ENCODE measurements at places on chromosomes 3 and 15. TPM values are rescaled to one million over a fixed set of nuclear protein-coding genes. Genes with fewer than 3 reads are reported as not detected.

DNA sequence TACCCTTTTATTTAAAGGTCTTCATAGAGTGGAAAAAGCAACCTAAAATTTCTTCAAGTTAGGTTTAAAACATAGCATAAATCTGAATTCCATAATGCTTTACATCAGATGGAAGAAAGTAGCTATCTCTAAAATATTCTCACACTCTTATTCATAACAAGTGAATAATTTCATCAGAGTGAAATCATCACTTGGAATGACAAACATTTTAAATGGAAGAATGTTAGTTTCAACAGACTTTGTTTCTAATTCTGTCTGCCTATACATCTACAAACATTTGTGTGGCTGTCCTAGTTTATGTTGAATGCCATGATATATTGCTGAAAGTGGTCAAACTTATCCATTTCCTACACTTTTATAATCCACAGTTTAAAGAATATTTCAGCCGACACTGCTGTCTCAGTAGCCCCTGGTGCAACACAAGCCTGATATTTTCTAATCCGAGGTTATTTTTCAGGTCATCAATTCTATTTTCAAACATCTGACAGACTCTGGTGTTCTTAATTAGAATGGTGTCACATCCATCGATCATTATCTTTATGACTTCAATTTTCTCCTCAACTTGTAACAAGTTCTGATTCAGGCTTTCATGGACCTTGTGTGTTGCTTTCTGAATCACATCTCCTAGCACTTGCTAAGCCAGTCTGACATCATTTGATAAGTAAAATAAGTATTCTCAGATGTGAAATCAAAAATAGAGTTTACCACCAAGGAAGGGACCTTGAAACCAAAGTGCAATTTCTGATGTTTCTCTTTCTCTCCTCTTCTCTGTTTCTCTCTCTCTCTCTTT is 17.1 kb upstream of the CNTN3 start:
- no peak overlapping the region for H3K27ac ChIP-seq
- no peak for DNase-seq
- no peaks in the 10 kb centered on the region for H3K27me3 ChIP-seq
- H3K36me3 ChIP-seq: no peaks in the 10 kb centered on the region
- H3K4me3 ChIP-seq: no peak overlapping the region

GRCh38 chr3:81696090-81696489 is 65.4 kb downstream of the GBE1 start:
- DNase-seq: no peak
- no peak overlapping the region for H3K27ac ChIP-seq
- no peaks in the 10 kb centered on the region for H3K4me1 ChIP-seq
- no peaks in the 10 kb centered on the region for H3K36me3 ChIP-seq
- no peaks in the 10 kb centered on the region for H3K27me3 ChIP-seq

DNA sequence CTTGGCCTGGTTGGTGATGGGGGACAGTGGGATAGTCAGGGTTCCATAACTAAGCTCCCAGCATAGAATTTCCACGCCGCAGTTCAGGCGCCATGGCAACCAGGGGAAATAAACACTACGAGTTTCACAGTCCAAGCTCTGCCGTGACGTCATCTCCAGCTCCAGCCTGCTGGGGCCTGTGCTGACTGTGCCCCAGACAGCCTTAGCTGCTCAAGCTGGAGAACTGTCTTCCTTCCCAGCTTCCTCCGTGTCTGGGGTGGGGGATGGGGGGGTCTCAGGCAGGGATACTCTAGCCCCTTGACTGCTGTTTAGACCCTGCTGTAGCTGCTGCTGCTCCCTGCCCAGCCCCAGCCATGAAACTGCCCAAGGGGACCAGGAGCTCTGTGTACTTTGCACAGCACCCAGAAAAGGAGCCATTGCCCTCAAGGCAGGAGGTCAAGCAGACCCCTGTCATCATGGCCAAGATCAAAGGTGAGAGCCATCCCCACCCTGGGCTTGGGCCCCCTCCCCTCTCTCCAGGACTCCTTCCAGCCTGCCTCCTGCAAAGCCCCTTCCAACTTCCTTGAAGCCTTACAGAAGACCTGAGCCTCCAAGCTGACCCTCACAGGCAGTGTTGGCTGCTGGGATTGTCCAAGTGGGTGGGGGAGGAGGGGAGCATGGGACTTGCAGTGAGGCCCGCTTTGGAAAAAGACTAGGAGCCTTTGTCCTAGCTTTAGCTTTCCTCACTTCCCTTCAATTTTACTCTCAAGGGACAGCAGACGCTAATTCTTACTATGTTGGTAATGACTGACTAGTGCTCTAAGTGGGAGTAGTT is 11.4 kb upstream of the CSPG4 start:
- H3K36me3 ChIP-seq: no peaks in the 10 kb centered on the region
- no peaks in the 10 kb centered on the region for H3K4me1 ChIP-seq

DNA sequence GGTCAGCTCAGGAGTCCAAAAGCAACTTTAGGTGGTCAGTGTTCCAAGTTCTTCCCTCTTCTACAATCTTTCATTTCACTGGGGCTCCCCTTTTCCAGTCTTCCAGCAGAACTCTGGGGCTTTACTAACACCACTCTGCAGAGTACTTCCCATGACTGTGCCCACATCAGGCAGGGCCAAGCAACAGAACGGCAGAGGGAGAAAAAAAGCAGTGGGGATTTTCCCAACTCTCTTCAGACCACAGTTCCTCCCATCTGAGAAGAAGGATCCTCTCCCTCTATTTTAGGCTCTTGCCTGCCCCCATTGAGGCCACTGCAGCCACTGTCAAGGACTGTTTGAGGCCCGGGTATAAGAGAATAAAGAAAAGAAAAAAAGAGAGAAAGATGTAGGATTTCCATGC is 70.7 kb downstream of the TTBK2 start:
- H3K4me3 ChIP-seq: no peak overlapping the region
- H3K36me3 ChIP-seq: peaks cover 4% of the 10 kb centered on the region
- no peak for DNase-seq
- no peaks in the 10 kb centered on the region for H3K27me3 ChIP-seq
- H3K27ac ChIP-seq: no peak overlapping the region

MYO5C gene
- 4.5 TPM for total RNA-seq

MYEF2 gene
- 34.3 TPM for total RNA-seq

GP9 gene
- total RNA-seq: not detected

All from B cell (primary cell).